ENCODE measurements at places on chromosomes 4 and X.

- DNase-seq = no peak
Measured at GRCh38 chr4:84803720-84804119, 162.8 kb downstream of the WDFY3 start.

- DNase-seq = no peak
Measured at GRCh38 chr4:28092610-28093009, 1232.0 kb downstream of the STIM2 start.

DNA sequence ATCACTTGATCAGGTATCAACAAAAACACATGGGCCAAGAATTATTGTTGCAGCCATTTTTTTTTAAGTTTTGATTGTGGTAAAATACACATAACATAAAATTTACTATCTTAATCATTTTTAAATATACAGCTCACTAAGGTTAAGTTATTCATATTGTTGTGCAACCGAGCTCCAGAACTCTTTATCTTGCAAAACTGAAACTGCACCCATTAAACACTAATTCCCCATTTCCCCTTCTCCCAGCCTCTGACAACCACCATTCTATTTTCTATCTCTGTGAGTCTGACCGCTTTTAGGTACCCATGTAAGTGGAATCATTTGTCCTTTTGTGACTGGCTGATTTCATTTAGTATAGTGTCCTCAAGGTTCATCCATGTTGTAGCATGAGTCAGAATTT is 126.2 kb upstream of the NDP start:
- DNase-seq = no peak

GRCh38 chr4:38873290-38873944 is 5.8 kb downstream of the FAM114A1 start:
- no peak for DNase-seq

DNA sequence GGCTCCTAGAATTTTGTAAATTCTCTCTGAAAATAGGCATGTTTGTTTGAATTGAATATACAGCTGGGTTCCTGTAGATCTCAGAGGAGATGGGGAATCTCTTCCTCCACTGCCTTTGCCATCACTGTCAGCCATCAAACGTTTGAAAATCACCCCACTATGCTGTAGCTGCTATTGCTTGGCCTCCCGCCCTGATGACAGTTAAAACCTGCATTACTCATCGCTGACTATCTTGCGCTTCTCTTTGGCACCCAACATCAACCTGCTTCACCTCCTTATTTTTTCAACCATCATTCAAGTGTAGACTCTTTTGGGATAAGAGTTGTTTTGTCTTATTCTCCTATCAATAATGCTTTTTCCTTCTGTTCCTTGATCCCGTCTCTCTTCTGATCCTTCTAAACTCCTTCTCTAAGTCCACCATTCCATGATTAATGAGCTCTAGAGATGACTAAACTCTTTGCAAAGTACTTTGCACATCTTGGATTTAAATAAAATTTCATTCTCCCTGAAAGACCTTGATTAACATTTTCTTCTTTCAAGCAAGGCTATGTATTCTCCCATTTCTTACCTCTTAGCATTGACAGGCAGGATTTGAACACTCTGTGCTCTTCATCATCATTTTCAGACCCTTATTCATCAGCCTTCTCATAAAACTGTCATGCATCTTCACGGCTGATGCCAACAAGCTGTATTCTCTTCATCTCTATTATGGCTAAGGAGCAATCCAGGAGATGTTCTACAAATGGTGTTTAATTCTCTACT is 133.0 kb downstream of the SNCA start:
- DNase-seq = no peak

GRCh38 chr4:122747883-122748282 is 15.4 kb downstream of the BBS12 start:
- no peak for DNase-seq

- DNase-seq = no peak
Measured at GRCh38 chr4:970046-970745, 3.2 kb downstream of the DGKQ start.

DNA sequence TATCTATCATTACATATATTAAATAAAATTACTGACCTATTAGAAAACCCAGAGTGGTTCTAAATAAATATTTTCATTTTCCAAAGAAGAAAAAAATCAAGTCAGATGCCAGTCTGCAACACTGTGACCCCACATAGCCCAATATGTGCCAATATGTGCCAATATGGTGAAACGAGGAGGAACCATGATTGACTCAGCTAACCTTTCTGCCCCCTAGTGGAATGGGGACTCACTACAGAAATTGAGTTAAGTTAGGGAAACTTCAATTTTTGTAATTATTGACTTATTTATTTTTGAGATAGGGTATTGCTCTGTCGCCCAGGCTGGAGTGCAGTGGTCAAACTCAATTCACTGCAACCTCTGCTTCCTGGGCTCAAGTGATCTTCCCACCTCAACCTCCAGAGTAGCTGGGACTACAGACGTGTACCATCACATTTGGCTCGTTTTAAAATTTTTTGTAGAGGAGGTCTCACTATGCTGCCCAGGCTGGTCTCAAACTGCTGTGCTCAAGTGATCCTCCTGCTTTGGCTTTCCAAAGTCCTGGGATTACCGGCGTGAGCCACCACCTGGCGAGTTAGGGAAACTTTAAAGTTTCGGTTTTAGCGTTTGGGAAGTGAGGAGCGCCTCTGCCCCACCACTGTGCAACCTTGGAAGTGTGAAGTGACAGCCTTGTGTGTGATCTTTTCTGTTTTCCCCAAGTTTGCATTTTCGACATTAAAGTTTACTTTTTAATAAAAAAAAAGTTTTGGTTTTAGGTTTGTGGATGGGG is 116.8 kb upstream of the SHISA3 start:
- peak; percentile 7 for DNase-seq

GRCh38 chr4:47913861-47914219 is 543 bp downstream of the NFXL1 start:
- peak; percentile 7 for DNase-seq

- DNase-seq = peak; percentile 94
Measured at GRCh38 chrX:85243761-85244449, at the start of the genes SATL1 and ZNF711. SATL1 (minus strand) TSS chrX:85243779; CDS start chrX:85108968, 134,811 bp downstream. ZNF711 (plus strand) TSS chrX:85243991; CDS start chrX:85247573, 3,582 bp downstream.

DNA sequence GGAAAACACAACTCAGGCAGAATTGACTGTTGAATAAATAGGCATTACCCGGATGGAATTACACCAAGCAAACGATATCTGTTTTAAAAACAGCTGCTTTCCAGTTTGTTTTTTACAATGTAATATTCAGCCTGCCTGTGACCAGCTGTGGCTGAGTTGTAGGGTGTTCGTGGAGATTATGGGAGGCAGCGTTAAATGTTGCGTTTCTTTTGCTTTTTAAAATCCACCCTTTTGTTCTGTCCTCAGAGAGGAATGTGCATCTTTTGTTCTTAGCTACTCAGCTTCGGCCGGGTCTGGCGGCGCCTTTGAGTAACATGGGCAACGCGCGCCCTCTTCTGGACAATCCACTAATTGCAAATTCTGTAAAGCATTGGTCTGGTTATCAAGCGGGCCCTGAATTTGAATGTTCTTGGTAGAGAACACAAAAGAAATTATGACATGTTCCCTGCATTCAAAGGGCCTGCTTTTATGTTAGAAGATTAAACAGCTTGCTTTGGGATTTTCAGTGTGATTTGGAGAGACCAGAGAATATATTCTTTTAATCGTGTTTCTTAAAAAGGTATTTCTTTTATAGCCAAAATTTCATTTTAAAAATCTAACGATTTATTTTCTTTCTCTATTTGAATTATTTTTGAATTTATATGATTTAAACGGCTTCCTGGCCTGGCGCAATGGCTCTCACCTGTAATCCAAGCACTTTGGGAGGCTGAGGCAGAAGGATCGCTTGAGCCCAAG is 76.3 kb upstream of the TRIM2 start:
- DNase-seq = peak; percentile 89

- no peak for DNase-seq
Measured at GRCh38 chr4:47031751-47032404, 511 bp downstream of the GABRB1 start.

DNA sequence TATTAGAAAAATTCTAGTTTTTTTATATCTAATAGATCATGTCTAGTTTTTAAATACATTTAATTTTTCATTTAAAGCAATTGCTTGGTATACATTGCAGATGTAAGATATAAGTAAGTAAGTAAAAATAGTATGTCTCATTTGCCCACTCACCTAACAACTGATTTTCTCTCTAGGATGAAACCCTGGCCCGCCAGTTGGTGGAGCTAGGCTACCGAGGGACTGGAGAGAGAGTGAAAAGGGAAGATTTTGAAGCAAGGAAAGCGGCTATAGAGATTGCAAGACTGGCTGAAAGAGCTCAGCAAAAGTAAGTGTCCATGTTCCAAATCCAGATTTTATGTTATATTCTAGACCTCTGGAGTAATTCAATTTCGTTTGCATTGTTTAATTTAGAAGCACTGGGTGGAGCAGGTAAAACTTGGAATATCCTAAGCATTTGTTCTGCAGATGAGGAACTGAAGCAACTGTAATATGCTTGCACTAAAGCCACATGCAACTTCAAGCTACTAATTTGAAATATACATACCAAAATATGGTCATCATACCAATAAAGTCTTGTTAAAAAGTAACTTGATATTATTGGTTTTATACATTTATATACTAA is 27.1 kb downstream of the CFAP299 start:
- no peak for DNase-seq

- DNase-seq = peak; percentile 88
Measured at GRCh38 chr4:6716018-6716911, at the start of gene BLOC1S4. BLOC1S4 (plus strand) TSS chr4:6716174; CDS start chr4:6716210, 36 bp downstream.

- DNase-seq = no peak
Measured at GRCh38 chr4:38979511-38980230, 52.5 kb downstream of the TMEM156 start.

DNA sequence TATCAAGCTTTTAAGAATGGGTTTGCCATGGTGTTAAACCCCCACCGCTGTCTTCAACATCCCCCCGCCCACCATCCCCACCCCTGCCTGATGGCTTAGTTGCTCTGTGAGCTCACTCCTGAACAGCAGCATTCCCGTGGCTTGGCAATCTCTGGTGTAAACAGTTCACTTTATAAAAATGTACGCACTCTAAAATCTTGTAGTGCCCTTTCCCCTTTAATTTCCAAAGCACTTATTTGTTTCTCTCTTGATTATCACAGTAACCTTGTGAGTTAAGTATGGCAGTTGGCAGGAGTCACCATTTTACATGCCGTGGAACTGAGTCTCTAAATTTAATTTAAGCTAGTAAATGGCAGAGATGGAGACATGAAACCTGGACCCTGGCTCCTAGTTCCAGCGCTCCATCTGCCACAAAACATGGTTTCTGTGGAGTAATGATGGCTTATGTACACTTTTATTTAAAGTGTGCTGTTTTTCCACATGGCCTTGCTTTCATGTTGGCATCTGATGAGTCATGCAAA is 123.1 kb downstream of the AFF1 start:
- no peak for DNase-seq

DNA sequence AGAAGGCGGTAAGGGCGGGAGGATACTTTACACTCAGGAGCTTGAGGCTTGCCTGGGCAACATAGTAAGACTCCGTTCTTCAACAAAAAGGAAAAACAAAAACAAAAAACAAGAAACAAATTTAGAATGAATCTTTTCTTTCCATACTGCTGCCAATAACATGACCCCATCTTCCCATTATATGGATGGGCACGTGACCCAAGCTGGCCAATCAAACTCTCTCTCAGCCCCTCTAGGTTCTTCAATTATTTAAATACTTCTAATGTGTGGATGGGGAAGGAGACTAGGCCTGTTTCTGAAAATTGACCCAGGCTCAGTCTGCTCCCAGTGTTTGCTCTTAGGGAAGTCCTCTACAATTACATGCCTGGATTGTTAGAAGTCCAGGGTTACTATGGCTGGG is 22.2 kb upstream of the ATP6AP2 start:
- DNase-seq = no peak

DNA sequence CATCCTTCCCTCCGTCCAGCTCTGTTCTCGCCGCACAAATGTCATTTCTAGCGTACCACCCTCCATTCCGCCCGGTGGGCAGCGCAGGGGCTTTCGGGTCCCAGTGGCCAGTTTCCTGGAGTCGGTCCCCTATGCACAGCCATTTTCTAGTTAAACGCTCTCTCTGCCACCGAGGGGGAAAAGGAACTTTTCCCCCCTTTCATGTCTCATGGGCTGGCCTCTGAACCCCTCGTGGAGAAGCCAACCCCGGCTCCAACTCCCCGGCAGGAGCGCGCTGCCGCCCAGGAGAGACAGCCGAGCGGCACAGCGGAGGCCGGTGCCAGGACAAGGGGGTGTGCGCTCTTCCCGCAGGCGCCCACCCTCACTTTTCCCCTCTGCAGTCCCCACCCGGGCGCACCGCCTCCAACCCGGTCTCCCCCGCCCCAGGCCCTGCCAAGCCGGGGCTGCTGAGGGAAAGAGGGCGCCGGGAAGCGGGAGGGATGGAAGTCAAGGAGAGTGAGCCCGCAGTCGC is 662 bp downstream of the APBB2 start:
- no peak for DNase-seq

DNA sequence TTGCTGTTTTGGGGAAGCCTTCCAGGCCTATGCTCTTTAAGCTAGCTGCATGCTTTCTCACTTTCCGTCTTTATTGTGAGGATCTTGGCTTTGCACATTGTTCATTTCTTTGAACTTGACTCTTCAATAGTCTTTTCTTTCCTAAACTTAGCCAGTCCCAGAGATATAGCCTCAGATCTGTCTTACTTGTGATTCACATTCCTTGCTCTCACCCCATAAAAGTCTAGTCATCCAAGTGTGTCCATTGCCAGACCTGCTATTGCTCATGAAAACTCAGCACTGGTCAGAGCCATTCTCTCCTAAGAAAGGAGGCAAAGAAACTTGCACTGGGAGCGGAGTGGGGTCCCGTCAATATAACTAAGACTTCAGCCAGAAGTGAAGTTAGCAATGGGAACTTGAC is 275.0 kb upstream of the CTSO start:
- no peak for DNase-seq

DNA sequence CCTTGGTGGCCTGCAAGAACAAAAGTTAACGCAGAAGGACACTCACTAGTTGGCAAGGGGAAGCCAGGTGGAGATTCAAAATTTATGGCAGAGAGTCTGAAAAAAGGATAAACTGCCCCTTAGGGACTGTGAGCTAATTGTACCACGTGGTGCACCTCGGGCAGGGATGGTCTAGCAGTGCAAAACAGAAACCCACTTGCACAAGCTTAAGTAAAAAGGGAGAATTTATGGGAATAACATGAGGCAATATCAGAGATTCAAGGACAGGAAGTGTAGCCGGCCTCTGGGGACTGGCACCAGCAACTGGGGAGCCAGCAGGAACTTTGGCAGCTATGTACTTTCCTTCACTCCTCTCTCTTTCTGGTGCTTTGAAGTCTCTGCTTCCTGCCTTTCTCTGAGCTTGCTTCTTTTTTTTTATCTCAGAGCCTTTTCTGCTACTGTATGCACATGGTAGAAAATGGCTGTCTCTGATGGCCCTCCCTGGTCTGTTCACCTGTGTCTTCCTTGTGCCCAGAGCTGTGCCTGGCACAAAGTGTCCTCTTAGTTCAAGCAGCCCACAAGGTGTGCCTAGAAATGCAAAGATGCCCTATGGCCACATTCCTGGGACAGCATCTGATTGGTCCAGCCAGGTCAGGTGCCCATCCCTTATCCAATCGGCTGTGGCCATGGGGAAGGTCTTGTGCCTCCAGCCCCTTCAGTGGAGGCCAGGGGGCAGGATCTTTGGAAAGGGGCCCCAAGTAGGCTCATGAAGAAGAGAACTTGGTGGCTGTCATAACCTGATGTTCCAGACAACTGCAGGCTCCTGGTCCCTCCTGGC is 114.8 kb upstream of the ATP6AP2 start:
- DNase-seq = no peak

All from NCI-H1092 (cell line).